ENCODE measurements at places on chromosomes 2 and 18.

GRCh38 chr2:232833830-232834229 lies 36.2 kb upstream of the SNORC start:
- DNase-seq: no peak

- DNase-seq: no peak
Measured at GRCh38 chr2:138842341-138842740, 62.2 kb upstream of the NXPH2 start.

- no peak for DNase-seq
Measured at GRCh38 chr2:240705204-240705791, 13.6 kb downstream of the AQP12A start.

GRCh38 chr18:13582178-13582670 lies 144.1 kb downstream of the FAM210A start:
- DNase-seq: no peak

- DNase-seq: no peak
Measured at GRCh38 chr2:144935736-144936135, 415.8 kb upstream of the ZEB2 start.
